GM12878 (cell line): ENCODE measurements at places on chromosomes 2 and 18.

- DNase-seq = peak; percentile 7
These were observed 8.6 kb upstream of the RNF152 start for GRCh38 chr18:61901323-61901986.

GRCh38 chr2:119010336-119010735, 68.3 kb downstream of the MARCO start:
- no peak for DNase-seq

GRCh38 chr2:219443016-219443696, 8.5 kb downstream of the SPEG start:
- DNase-seq = no peak

DNA sequence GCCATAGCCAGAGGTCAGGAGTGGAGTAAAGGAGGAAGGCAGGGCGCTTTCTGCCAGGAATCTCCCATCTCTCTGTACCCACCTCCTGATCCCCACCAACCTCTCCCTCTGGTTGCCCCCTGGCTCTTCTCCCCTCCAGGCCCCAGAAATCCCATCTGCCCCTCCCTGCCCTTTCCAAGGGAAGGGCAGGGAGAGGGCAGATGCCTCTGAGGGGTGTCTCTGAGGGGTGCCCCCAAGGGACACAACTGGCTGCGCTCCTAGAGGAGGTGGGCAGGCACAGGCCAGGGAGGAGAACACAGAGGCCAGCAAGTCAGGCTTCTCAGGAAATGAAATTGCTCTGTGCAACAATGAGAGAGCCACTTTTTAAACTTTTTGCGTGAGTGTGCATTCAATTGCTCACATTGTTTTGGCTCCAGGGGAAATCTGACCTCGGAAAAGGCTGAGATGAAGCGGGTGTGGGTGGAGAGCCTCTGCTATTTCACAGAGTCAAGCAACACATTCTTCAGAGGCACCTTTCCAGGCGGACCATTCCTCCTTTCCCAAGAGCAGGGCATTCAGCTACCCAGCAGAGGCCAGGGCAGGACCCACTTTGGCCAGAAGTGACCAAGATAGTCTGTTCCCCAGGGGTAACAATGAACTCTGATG, 125.5 kb downstream of the SMAD7 start:
- no peak for DNase-seq

- DNase-seq = no peak
These were observed 41.1 kb upstream of the MYCN start for GRCh38 chr2:15899327-15899612.

- no peak for DNase-seq
These were observed 59.3 kb downstream of the SETBP1 start for GRCh38 chr18:44740000-44740399.

DNA sequence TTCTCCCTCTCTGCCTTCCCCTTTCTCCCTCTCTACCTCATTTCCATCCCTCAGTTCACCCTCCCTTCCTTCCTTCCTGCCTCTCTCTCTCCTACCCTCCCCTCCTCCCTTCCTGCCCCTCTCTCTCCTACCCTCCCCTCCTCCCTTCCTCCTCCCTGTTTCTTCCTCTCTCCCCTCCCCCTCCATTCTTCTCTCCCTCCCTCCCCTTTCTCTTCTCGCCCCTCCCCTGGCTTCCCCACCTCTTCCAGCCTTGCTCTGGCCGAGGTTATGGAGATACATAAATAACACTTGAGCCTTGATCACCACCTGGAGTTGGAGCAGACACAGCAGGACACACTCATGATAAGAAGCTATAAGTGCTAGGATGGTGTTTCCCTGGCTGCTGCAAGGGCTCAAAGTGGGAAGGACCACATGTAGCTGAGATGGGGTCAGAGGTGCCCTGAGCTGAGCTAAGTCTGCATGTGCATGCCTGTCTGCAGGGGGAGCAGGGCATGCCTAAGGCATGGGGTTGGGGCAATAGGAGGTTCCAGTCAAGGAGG, 326.1 kb upstream of the HS6ST1 start:
- no peak for DNase-seq

- DNase-seq = no peak
These were observed 235.2 kb downstream of the MTX2 start for GRCh38 chr2:176504440-176504839.

- DNase-seq = no peak
These were observed 23.7 kb downstream of the FARP2 start for GRCh38 chr2:241379481-241380480.

DNA sequence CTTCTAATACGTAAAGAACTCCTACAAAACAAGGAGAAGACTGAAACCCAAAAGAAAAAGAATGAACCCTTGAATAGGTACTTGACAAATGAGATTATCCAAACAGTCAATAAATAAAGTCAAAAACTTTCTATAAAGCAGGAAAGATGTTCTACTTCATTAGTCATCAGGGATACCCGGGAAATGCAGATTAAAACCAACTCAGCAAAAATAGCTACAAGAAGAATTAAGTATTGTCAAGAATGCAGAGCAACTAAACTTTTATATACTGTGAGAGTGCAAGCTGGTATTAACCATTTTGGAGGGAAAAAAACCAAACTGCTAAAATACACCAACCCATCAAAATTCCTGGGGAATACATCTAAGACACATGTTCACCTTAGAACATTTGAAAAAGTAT, 10.4 kb downstream of the TXNL1 start:
- no peak for DNase-seq

GRCh38 chr18:27363872-27364271, 178.8 kb upstream of the CHST9 start:
- DNase-seq = no peak

DNA sequence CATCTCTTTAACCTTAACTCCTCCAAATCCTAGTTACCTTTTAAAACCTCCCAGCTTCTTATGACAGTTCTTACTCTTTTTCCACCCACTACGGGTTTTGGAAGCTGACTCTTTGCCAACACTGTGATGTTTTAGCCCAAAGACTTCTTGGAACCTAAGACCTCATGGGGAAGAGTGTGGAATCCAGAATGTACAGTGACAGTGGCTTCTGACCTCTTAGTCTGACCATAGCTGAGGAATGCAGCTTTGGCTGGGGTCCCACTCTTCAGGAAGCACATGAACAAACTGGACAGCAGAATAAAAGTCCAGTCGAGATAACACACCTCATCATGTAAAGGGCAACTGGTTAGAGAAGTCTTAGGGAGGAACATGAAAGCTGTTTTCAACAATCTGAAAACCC, 161.1 kb upstream of the PKDCC start:
- DNase-seq = no peak

DNA sequence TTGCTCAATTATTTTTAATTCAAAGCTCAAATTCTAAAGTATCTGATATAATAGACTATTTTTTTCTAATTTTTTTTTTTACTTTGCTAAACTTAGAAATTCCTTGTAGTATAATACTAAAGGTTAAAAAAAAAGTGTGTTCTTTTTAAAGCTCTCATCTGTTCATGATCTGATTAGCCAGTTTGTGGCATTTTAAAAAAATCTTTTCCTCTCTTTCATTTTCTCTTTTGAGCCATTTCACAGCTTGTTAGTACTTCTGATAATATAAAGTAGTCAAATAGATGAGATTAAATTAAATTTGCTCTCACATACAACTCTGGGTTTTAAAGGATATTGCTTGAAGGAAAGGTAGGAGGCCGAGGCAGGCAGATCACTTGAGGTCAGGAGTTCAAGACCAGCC, 40.7 kb upstream of the NEMP2 start:
- no peak for DNase-seq

- no peak for DNase-seq
These were observed 1111.1 kb upstream of the KLHL29 start for GRCh38 chr2:22273853-22274252.

DNA sequence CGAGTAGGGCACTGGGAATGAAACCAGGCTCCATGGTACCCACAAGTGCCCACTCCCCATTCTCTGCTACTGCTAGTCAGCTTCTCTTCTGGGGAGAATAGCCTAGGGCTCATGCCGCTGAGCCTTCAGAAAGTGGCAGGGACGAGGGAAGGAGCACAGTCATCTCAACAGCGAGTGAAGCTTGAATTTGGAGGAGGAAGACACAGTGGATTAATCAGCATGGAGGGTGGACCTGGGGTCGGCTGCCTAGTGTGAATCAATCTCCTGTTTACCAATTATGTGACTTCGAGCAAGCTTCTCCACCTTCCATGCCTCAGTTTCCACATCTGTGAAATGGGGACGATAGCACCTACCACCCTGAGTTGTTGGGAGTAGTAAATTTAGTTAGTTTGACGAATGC, 157.0 kb downstream of the SEPTIN10 start:
- DNase-seq = no peak

- DNase-seq = no peak
These were observed 1.2 kb downstream of the RAPH1 start for GRCh38 chr2:203533676-203534591.

DNA sequence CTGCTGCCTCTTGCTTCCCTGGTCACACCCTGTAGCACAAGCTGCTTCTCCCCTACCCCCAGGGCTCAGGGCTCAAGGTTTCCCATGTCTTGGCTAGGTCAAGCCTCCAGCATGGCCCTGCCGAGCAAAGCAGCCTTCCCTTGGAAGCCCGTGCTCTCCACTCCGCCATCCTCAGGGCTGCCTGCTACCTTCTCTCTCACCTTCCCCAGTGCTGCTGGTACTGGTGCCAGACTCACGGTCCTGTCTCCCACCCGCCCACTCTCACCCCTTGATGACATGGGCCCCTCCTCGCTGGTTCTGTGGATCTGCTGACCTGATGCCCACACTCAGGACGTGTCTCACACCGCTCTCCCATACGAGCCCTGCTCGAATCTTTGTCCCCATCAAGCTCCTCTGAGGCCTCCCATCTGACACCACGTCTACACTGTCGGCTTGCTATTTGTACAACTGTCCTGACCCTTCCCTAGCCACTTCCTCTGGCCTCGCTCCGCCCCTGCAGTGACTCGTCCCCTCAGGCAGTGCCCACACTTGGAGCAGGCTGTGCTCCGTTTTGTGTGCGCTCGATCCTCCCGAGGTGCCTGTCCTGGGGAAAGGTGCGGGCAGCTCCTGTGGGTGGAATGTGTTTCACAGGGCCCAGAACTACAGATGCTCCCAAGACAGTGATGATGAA, 49.9 kb downstream of the ZAP70 start:
- DNase-seq = no peak

DNA sequence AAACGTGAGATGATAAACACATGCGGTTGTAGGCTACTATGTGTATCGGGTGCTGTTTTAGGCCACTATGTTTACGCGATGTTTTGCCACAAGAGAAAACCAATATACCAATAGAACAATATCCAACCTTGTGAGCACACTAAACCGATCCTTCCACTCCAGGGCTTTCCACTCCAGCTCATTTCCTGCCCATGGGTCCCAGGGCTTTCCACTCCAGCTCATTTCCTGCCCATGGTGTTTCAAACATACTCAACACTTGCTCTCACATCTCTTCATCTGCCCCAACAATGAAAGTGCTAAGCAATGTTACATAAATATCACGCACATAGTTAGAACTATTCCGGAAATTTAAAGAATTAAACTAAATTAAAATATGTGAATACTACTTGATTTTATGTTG, 80.0 kb downstream of the EPB41L3 start:
- DNase-seq = no peak

DNA sequence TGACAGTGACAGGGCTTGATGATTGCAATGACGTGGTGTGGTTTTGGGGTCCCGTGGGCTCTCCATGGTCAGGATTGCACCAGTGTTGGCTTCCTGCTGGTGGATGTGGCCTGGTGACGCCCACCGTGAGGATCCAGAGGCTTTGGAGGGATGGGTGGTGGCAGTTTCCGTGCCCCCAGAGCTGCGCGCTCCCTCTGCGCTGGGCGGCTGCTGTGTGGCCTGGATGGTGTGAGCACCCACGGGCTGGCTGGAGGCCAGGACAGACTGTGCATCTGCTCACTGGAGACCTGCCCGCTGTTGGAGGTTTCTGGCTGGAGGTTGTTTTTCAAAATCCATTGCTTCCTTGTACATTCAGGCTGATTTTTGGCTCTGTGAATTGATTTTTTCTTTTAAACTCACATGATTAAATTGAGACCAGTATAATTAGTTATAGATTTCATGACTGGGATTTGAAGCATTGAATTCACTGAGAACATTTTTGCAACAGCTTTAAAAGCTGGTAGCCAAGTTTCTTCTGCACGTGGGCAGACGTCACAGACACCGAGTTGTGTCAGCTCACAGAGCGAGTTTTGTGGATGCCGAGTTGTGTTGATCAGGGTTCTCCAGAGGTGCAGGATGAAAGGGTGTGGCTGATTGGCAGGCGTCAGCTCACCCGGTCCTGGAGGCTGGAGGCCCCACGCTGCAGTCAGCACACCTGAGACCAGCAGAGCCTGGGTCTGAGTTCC, 72.7 kb downstream of the KCNG2 start:
- DNase-seq = no peak

- no peak for DNase-seq
These were observed 216.8 kb upstream of the SLC14A2 start for GRCh38 chr18:45398448-45398847.

GRCh38 chr2:120287183-120288015, 34.7 kb downstream of the RALB start:
- peak; percentile 80 for DNase-seq

- peak; percentile 42 for DNase-seq
These were observed 600.1 kb upstream of the RAB6C start for GRCh38 chr2:129379411-129379810.

GRCh38 chr2:10658041-10658913, 31.5 kb downstream of the NOL10 start:
- no peak for DNase-seq

GRCh38 chr2:602571-603359, 74.4 kb downstream of the TMEM18 start:
- DNase-seq = no peak

DNA sequence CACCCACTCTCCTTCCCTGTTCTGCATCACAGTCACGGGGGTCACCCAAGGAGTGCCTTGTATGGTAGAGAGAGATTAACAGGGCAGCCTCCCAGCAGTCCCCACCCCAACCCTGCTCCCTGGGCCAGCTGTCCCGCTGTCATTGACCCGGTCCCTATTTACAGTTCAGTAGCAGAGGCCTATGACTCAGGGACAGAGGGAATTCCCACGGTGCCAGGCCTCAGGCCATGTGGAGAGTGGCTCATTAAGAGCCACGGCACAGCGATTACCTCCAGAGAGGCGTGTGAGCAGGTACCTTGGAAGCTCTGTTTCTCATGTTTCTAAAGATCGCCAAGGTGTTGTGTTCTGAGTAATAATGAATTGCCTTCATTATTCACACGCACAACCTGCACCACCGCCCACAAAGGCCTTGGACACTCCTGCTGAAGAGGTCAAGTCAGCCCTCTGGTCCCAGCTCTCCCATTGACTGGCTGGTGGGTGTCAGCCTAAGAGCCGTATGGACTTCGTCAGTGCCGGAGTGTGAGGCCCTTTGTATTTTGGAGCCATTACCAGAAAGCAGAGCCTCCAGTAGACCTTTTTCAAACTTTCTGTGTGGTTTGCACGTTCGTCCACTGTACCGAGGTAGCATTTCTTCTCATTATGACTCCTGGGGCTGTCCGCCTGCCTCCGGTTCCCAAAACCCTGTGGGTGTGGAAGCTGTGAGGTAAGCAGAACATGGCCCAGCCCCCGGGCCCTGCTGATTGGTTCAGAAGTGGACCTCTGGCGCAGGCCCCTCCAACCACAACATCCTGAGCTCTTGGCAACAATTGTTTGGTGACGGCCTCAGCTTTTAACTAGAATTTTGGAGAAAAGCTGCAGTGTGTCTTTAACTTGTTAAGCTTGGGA, 47.0 kb downstream of the SERTAD2 start:
- peak; percentile 83 for DNase-seq

GRCh38 chr2:58131191-58132011, 84.8 kb downstream of the VRK2 start:
- no peak for DNase-seq

- no peak for DNase-seq
These were observed 35.6 kb downstream of the XDH start for GRCh38 chr2:31378791-31379501.

- DNase-seq = no peak
These were observed 58.8 kb upstream of the FOSL2 start for GRCh38 chr2:28333606-28334526.

GRCh38 chr2:10835052-10835970, 22.7 kb upstream of the PDIA6 start:
- no peak for DNase-seq
